Hematopoietic multipotent progenitor cell treated with erythropoietin and hydrocortisone succinate and interleukin-3 and kit ligand, for 4 days (in vitro differentiated cells): ENCODE measurements at places on chromosomes 4 and X.
A peak's percentile ranks its signal among the peaks of the same experiment; 100 is the strongest.

DNA sequence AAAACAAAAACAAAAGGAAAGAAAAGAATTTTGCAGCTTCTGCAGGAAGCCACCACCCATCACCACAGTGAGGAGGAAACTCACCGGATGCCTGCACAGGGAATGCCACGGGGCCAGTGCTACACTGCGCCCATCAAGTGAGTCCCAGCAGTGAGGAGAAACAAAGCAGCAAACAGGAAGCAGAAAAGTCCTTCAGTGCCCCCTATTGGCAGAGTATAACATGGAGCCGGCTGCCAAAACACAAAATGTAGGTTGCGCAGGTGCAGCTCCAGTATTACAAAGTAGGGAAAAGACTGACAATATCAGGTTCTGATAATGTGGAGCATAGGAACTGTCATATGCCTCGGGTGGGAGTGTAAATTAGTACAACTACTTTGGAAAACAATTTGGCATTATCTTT is 23.3 kb upstream of the SCML2 start:
- DNase-seq: peak; percentile 57

GRCh38 chr4:57070461-57070860 is 39.7 kb downstream of the IGFBP7 start:
- no peak for DNase-seq

DNA sequence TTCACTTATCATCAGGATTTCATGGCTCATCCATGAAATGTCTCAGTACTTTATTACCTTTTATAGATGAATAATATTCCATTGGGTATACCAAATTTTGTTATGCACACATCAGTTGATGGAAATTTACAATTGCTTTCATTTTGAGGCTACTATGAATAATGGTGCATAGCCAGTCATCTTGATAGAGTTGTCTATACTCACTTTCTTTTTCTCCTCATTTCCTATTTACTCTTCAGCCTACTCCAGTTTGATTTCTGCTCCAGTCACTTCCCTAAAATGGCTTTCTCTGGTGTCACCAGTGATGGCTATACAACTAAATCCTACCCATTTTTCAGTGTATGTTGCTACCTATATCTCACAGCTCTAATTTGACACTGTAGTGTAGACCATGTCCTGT is 743.5 kb upstream of the MAGEB2 start:
- DNase-seq: no peak

DNA sequence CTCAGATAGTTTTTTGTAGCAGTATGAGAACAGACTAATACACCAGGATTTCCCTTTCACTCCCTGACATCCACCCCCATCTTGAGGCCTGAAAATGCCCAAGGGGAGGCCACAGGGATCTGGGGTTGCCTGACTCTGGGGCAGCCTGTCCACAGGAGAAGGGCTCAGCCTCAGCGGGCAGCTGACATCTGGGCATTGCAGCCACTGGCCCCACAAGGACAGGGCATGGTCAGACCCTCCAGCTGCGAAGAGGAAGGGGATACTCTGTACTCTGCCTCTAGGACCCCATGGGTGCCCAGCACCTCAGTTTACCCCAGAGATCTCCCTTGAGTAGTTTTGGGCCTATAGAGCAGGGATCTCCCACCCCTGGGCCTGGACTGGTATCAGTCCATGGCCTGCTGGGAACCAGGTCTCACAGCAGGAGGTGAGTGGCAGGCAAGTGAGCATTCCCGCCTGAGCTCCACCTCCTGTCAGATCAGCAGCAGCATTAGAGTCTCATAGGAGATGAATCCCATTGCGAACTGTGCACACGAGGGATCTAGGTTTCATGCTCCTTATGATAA is 138.9 kb downstream of the HMX1 start:
- DNase-seq: no peak

DNA sequence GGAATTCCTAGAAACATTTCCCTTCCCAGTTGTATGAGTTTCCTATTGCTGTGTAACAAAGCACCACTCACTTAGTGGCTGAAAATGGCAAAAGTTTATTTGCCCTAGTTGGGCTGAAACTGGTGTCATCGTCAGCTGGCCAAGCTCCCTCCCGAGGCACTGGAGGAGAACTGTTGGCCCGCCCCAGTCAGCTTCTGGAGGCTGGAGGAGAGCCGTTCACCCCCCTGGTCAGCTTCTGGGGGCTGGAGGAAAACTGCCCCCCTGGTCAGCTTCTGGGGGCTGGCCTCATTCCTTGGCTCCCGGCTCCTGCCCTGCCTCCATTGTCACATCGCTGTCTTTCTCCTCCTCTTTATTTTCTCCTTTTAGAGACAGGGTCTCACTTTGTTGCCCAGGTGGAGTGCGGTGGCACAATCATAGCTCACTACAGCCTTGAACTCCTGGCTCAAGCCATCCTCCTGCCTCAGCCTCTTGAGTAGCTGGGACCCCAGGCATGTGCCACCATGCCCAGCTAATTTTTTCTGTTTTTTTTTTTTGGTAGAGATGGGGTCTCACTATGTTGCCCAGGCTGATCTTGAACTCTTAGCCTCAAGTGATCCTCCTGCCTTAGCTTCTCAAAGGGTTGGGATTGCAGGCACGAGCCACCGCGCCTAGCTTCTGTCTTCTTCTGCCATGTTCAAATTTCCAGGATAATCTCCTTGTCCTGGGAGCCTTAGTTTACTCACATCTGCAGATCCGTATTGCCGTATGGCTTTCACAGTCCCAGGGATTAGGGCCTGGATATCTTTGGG is 3.2 kb downstream of the RGS12 start:
- no peak for DNase-seq

- no peak for DNase-seq
Observed at GRCh38 chrX:3771766-3772165, 58.3 kb upstream of the PRKX start.

DNA sequence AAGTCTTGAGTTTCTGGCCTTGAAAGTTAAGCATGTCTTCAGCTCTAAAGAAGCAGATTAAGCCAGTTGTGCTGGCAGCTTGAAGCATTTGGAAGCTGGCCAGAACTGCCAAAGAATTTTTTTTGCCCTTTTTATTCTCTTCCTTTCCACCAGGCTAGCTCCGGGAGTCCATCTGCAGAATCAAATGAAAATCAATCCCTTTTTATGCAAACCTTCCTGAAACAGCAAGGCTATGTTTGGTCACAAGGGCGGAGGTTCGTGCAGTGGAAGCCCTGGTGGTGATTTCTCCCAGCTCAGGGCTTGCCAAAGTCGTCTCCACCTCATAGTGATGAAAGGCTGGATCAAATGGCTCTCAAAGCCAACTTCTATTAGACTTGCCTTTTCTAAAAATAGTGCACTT is 21.6 kb upstream of the C4orf54 start:
- no peak for DNase-seq

DNA sequence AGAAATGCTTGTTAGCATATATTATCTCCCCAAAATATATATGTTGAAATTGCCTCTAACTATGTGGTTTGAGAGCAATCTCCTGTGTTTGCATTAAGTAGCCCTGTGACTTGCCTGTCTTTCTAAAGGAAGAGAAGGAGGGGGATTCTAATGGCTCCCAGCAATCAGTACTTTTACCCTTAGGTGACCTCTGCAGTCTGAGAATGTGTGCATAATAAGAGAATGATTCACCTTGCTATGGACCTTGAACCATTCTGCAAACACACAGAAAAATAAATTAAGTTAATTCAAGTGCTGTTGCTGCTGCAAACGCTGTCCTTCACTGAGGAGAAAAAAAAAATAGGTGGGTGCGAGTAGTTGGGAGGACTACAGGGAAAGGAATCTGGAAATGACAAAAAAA is 322.2 kb downstream of the IQCM start:
- no peak for DNase-seq

GRCh38 chr4:188551156-188551555 is 411.9 kb downstream of the TRIML1 start:
- no peak for DNase-seq

DNA sequence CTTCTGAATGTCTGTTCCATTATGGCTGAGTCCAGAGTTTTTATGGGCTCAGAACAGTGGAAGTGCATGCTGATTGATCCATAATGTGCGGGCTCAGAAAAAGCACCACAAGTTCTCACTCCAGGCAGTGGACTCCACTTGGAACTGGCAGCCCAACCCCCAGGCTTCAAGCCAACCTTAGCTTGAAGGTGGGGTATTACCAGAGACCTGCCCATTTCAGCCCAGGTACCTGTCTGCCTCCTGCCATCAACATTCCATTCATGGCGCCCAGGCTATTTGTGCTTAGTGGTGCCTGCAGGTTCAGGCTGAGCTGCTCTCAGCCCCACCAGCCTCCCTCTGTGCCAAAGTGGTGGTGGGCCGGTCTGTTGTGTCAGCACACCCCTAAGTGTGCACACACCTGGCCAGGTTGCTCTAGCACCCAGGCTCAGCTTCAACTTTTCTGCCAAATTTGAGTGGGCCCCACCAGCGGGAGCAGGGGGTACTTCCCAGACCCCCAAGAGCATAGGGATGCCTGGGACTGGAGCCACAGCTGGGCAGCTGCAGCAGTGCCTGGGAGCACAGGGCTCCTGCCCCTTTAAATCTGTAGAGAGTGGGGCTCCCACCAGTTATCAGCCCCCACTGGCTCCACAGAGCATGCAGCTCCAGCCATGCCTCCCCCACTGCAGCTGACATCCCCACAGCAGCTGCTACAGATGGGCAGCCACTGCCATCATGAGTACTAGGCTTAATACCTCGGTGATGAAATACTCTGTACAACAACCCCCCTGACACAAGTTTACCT is 1025.3 kb downstream of the PCDH19 start:
- no peak for DNase-seq

DNA sequence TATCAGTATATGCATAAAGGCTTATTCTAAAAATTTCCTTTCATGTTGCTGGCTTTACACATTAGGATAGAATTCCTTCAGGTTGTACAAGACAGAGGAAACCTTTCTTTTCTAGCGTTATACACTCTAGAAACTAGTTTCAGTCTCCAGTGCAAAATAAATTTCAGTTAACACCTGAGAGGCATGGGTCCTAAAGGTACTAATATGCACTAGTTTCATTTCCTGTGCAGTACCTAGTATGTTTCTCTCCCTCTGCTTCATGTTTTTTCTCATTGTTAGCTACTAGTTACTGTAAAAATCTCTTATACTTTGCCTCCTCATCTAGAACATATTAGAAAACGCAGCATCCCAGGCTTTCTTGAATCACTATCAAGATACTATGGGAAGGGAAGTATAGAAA is 54.0 kb downstream of the SNX25 start:
- no peak for DNase-seq

DNA sequence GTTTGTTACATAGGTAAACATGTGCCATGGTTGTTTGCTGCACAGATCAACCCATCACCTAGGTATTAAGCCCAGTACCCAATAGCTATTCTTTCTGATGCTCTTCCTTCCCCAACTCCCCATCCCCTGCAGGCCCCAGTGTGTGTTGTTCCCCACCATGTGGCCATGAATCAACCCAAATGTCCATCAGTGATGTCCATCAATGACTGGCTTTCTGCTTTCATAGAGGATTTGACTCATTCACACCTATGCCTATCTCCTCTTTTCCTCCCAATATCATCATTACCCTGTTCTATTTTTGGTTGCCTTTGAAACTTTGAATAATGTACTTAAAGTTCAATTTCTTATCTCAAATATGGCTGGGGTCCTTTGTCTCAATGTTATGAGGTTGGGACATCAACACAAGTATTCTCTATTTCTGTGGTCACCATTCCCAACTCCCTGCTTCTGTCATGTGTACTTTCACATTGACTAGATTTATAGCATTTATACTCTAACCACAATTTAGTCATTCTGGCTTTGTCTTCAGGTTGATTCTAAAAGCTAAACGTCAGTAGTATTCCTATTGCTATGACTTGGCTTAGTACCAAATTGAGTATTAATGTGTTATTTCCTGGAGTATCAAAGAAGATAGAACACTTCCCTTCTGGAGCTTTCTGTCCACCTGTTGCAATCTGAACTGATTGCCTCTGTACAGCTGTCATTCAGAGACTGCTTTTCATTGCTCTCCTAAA is 107.2 kb downstream of the TAB3 start:
- DNase-seq: no peak

GRCh38 chr4:94455081-94455480 is 3.3 kb downstream of the PDLIM5 start:
- DNase-seq: no peak

GRCh38 chr4:5433196-5433595 is 275.2 kb downstream of the EVC2 start:
- DNase-seq: no peak

GRCh38 chrX:53039236-53039635 is 9.4 kb upstream of the GPR173 start:
- DNase-seq: peak; percentile 74

DNA sequence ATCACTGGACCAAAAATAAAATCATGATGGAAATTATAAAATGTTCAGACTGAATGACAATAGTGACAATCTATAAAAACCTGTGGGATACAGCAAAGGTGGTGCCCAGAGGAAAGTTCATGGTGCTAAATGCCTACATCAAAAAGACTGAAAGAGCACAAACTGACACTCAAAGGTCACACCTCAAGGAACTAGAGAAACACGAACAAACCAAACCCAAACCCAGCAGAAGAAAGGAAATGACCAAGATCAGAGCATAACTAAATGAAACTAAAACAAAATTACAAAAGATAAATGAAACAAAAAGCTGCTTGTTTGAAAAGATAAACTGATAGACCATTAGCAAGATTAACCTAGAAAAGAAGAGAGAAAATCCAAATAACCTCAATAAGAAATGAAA is 78.7 kb downstream of the ANAPC10 start:
- DNase-seq: no peak

DNA sequence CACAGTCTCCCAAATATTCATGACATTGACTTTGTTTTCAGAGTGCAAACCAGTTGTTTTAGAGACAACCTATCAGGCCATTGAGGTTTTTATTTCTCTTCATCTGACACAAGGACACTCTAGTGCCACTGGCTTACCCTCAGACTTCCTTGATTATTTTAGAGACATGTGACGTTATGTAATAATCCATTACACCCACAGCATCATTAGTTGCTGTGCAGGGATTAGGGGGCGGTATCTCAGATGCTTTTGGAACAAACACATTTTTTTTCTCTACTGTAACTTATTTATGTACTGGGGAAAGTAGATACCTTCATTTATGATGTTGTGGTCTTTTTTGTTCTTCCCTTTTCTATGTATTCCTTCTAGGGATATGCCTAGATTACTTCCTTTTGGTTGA is 2293.1 kb downstream of the PCDH7 start:
- no peak for DNase-seq

DNA sequence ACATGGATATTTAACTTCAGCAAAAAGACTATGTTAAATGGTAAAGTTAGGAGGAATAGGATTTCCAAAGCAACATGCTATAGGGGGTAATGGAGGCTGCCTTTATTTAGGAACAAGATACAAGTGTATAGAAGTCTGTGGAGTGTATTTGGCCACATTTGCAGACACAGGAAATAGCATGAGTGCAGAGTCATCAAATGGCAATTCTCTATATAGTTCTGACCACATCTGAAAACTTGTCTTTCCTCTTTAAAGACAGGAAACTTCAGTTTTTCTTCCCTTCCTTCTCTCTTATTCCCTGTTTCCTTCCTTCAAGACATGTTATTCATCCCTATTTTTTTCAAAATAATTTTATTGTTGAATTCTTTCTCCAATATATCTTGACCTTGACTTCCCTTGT is 119.3 kb upstream of the PITX2 start:
- no peak for DNase-seq

DNA sequence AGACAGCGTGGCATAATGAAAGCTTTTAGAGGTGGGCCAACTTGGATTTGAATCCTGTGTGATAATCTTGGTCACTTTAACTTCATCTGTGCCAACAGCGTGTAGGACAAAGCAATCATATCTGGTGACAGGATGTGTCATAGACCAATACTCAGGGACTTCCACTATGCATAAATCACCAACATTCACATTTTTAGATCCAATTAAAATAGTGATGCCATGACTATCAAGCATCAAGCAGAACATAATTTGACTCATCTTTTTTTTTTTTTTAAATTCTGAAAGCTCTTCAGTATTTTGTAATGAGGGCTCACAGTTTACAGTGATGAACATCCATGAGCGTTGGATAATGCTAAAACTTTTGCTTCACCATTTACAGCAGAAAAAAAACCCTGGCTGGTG is 27.3 kb upstream of the RAPGEF2 start:
- no peak for DNase-seq
